ENCODE measurements at places on chromosomes 5 and 9. TPM values are rescaled to one million over a fixed set of nuclear protein-coding genes. Genes with fewer than 3 reads are reported as not detected.

The PPIC gene
- total RNA-seq = 21.9 TPM

The TMEM267 gene
- 23.1 TPM for total RNA-seq

The MYOZ3 gene
- total RNA-seq = not detected

The SREK1IP1 gene
- 4.6 TPM for total RNA-seq

The ZNG1F gene
- total RNA-seq = 0.07 TPM

The LRRC19 gene
- not detected for total RNA-seq

The ZNF462 gene
- 7.1 TPM for total RNA-seq

All from Caki2 (cell line).